SK-N-SH treated with all-trans-retinoic acid at 6 μM for 48 hours (cell line): ENCODE measurements at places on chromosomes 6 and 20.

GRCh38 chr6:123338394-123338793, 298.4 kb downstream of the TRDN start:
- ATAC-seq = no peak

DNA sequence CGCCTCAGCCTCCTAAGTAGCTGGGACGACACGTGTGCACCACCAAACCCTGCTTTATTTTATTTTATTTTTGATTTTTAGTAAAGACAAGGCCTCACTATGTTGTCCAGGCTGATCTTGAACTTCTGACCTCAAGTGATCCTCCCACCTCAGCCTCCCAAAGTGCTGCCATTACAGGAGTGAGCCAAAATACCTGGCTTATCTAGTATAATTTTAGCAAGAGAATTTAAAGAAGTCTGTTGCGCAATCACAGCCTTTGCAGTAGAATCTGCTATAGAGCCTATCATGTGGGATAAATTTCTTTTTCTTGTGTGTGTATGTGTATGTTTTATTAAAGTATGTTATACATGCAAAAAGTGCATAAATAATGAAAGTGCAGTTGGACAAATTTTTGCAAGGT, 92.1 kb upstream of the ANKEF1 start:
- ATAC-seq = no peak

GRCh38 chr20:38128691-38129090, 36.4 kb downstream of the TGM2 start:
- ATAC-seq = no peak

DNA sequence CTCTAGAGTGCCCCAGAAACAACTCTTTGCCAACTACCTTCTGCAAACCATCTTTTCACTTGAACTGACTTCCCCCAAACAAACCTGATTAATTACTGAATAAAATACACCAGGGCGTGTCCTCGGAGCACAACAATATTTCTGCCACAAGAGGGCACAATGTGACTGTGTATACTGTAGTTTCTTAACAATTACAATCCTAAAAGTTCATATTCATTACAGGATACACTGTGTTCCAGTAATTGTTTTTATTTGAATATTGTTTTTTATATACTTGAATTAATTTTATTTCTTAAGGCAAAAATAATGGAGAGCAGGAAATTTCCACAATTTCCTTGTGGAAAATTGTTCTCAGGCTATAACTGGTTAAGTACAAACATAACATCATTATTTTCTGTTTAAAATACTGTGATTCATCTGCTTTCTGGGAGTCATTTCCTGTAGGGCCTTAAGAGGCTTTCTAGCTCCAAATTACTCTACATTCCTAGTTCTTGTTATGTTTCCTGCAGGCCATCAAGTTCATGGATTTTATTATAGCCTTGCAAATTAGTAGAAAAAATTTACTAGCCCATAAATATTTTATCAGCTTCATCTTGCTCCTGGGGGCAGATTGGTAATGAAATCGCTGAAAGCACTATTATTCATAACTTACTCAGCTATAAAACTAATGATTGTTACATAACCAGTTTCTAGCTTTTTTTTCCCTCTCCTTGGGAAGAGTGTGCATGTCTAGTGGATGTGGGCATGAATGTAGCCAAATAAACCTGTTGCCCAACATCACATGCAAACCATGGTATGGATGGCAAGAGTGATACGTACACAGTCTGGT, 51.9 kb upstream of the SLC22A16 start:
- peak; percentile 90 for ATAC-seq

GRCh38 chr20:38334016-38334415, 12.3 kb upstream of the LBP start:
- no peak for ATAC-seq

DNA sequence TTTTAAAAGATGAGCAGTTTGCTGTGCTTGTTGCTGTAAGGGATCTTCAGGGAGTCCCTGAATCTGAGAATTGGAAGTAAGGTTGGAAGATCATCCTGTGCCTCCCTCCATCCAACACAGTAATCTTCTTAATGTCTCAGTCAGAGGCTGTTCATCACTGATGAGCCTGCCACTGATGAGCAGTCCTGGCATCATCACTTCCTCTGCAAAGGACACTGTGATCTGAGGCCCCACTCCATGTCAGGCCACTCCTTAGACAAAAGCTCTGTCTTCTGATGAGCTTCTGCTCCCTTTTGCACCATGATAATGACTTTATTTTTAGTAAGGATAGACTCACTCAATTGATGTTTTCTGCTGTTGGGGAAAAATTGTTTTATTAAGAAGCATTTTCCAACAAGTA, 121.0 kb downstream of the UST start:
- ATAC-seq = peak; percentile 28

DNA sequence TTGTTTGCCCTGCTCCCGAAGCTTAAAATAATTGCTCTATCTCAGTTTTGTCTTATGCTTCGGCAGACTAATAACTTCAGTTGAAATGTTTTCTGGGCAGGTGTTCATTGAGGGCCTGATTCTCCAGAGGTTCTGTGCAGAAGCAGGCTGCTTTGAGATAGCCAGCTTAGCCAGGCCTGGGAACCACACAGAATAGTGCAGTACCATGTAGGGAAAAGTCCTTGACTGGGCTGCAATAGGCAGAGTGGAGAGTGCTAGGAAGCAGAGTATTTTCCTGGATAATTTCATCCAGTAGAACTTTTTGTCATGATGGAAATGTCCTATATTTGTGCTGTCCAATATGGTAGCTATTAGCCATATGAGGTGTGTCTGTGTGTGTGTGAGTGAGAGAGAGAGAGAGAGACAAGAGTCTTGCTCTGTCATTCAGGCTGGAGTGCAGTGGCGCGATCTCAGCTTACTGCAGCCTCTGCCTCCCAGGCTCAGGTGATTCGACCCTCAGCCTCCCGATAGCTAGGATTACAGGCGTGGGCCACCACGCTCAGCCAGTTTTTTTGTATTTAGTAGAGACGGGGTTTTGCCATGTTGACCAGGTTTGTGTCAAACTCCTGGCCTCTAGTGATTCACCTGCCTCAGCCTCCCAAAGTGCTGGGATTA, 15.9 kb downstream of the TOP1 start:
- no peak for ATAC-seq

GRCh38 chr6:109478841-109479624, 4.0 kb downstream of the ZBTB24 start:
- no peak for ATAC-seq

GRCh38 chr6:155223646-155224451, 40.0 kb upstream of the CLDN20 start:
- peak; percentile 85 for ATAC-seq

GRCh38 chr6:41502917-41503671, 43.1 kb upstream of the FOXP4 start:
- no peak for ATAC-seq

DNA sequence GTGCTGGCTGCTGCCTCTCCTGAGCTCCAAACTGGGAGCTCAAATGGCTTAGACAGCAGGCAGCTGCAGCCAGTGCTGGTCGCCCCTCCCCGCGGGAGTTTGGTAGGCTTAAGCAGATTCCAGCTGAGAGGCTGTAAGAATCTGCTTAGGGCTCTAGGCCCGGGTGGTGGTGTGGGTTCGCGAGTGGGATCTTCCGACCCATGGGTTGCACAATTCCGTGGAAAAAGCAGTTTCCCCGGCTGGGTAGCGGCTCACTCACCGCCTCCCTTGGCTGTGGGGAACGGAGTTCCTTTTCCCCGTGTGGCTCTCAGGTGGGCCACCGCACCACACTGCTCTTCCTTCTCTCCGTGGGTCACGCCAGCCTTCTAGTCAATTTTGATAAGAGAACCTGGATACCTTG, 232.5 kb downstream of the PKHD1 start:
- ATAC-seq = no peak

DNA sequence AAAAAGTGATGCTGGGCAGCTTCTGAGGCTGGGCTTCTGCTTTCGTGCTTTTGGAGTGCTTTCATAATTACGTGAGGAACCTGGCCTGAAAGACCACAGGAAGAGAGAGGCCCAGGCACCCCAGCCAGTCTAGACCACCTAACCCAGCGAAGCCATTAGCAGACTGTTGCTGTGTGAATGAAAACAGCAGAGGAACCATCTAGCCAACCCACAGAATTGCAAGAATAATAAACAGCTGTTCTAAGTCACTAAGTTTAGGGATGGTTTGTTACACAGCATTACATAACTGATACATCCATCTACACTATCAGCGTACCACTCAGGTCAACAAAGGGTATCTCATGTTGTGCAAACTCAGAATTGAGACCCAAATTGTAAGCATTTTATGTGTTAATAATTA, 34.5 kb downstream of the FGD2 start:
- ATAC-seq = no peak

GRCh38 chr6:136117081-136117480, 133.0 kb downstream of the MTFR2 start:
- no peak; the same call in 1 of the 3 replicates for ATAC-seq

DNA sequence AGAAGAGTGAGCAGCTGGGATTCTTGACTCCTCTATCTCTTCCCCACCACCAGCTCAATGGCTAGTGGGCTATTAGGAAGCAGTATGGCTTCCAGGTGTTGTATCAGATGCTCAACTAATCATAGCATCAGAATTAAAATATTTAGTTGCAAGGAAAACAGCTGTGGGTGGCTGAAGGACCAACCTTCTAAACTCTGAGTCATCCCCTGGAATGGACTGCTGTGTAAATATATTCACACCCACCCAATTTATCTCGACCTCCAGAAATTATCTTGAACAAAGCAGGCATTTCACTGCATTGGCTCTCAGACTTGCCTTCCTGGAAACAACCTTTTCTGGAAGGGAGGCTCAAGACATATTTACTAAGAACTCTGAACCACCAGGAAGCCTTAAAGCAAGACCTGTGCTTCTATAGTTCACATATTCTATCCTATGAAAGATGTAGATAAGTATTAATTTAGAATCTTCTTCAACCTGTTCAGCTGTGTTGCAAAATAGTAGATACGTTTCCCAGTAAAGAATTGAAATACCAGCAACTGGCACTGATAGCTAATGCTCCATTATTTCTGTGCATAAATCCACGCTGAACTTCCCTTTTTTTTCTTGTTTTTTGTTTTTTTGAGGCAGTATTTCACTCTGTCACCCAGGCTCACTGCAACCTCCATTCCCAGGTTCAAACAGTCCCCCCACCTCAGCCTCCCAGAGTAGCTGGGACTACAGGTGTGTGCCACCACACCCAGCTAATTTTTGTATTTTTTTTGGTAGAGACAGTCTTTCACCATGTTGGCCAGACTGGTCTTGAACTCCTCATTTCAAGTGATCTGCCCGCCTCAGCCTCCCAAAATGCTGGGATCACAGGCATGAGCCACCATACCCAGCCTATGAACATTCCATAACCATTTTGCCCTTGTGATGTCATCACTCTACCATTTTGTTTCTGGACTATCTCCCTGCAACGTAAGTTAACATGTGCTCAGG, 56.9 kb upstream of the CD2AP start:
- ATAC-seq = no peak

DNA sequence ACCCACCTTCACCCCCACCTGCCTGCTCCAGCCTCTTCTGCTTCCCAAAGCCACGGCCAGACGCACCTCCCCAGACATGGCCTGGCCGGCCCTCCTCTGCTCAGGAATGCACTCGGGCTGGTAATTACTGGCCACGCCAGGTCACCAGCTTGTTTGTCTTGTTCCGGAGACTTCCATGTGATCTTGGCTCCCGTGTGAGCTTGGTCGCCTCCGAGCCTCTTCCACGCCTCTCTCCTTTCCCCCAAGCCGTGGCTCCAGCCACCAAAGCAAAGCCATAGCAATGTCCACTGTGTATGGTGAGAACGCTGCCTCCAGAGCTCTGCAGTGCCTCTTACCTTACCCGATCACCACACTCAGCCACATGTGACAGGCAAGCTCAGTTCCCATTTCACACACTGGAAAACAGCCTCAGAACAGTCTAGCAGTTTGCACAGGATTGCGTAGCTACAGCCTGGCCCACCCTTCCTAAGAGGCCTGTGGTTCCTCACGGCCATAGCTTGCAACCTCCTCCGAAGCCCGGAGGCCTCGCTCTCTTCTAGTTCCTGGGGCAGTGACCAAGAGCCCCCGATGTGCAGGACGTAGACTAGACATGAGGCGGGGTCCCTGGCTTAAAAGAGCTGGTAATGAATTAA, 48.1 kb upstream of the AFDN start:
- ATAC-seq = no peak

DNA sequence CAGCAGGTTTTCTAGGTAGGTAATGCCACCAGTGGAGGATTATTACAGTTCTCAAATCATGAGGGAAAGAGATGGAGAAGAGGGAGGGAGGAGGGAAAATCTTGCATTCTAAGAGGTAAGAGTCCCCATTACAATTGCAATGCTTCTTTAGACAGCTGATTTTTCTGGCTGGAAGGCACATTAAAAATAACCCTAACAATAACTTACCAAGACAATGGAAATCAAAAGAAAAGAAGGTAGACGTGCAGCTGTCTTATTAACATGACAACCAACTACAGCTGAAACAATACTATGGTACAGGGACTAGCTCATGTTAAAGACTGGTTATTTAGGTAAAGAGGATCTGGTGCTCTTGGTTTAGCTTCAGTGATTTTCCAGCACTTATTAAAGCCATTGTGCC, 24.6 kb downstream of the MCUR1 start:
- ATAC-seq = no peak

DNA sequence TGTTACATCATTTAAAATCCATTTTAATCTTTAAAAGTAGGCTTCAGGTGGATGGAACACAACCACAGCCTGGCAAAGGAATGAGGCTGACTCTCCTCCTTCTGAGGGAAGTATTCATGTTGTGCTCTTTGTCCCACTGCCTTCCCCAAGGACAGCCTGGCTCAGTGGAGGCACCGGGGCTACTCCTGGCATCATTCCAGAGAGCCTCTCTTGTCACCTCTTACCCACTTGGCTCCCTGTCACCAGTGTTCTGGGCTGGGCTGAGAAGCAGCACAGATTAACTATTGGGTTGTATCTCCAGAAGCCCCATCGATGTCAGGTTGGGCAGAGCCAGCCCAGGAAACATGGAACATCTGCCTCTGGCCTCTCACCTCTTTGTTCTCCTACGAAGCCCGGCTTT, 10.7 kb upstream of the TP53INP2 start:
- ATAC-seq = no peak

DNA sequence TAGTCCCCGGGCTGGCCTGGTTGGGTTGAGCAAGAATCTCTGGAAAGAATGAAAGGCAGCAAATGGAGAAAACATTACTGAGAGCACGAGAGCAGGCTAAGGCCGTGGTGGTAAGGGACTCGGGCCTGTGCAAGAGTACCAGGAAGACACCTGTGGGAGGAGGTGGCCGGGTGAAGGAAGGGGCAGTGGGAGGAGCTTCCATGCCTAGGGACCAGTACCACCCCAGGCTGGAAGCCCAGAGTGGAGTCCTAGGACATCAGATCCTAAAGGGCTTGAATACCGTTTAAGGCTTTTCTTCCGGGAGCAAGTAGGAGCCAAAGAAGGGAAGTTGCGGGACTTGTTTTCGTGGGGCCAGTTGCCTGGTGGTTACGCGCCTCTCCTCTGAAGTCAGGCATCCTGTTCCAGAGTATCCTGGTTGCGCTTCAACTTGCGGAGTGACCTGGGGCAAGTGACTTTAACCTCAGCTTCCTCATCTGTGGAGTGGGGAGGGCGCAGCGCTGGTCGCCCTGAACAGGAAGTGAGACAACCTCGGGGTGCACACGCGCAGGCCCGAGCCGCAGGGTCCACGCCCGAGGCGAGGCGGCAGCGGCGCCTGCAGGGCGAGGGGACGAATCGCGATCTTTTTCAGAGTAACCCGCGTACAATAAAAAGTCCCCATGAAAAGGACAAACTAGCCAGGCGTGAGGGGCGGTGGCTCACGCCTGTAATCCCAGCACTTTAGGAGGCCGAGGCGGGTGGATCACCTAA, 1.1 kb upstream of the TPD52L2 start:
- ATAC-seq = peak; percentile 70
